BJ (cell line): ENCODE measurements at places on chromosomes 7 and 10. TPM values are rescaled to one million over a fixed set of nuclear protein-coding genes. Genes with fewer than 3 reads are reported as not detected.

DNA sequence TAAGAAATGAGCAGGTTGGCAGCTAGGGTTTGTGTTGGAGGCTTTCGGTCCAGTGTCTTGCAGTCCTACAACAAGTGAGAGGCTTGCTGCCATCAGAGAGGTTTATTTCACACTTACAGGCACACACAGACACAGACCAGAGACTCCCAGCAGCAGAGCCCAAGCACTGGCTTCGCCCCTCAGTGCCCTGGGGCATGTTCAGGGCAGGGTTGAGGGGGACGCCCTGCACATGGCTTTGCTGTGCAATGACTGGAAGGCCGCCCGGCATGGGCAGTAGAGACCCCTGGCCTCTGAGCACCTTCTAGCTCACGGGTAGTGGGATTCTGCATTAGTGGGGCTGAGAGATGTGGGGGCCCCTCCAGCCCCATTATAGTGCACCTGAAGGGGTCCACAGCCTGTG lies 3.8 kb downstream of the SPRN start:
- DNase-seq = no peak

GRCh38 chr7:49791088-49791741 lies 17.8 kb downstream of the VWC2 start:
- no peak for DNase-seq

- DNase-seq = no peak
Observed at GRCh38 chr7:117941138-117941810, 68.0 kb upstream of the CTTNBP2 start.

DNA sequence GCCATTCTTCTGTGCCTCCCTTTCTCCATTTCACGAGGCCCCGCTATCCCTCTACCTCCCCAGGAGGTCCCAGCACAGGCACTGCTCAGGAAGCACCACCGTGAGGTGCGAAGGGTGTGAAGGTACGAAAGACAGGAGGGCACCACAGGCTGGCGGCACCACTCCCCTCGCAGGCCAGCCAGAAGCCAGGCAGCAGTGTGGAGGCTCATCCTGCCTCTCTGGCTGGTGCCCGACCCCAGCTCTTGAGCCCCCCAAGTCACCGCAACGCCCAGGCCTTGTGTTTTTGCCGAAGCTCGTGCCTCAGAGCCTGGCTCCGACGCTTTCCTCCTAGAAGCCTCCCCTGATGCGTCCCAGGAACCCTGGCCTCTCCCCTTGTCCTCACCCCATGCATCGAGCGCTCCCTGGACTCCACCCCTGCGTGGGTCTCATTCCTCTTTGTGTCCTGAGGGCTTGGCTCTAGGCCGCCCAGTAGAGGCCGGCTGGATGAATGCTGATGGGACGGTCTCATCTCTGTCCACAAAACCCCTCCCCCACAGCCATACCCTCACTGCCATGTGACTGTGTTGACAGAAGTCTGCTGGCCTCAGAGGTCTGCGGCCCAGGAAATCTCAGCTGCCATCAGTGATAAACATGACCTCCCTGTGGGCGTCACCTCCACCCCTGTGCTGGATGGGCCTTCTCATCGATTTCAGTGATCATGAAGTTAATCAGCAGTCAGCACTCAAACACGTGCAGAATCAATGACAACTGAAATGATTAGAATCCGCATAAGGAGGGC lies 19.3 kb downstream of the BRI3 start:
- DNase-seq = no peak

DNA sequence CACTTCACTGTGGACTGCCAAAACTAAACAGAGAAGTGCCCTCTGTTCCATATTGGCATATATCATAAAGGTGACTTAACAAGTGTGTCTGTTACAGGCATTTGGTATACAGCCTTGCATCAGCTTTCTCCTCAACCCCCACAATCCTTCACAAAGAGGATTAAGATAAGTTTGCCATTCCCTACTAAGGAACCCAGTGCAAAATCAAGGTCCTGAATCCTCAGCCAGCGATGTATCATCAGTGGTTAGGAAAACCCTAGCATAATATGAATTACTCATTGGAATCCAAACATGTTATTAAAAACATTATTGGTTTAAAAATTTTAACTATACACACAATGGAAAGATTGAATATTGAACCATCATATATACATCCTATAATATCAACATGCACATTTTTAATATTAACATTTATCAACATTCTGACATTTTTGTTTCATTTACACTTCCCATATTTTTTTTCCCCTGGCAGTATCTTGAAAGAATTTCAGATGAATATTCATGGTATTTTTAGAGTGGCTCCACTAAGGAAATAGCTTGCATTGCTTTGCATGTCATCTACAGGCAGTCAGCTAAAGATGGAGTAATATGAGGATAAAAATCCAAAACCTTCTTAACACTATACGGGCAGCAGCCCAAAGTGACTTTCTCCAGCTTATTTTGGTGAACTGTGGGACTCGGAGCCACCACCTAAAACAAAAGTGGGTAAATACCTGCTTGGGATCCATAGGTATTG lies 215.6 kb upstream of the CHRM2 start:
- DNase-seq = peak; percentile 0

Gene TUBB8
- polyA plus RNA-seq = 0.10 TPM in 1 of 2 replicates, not detected in the other

Gene SUGCT
- 10.6 and 16.5 TPM in 2 replicates for polyA plus RNA-seq

Gene CDHR1
- polyA plus RNA-seq = not detected in 2 replicates
